CD4-positive, alpha-beta T cell (primary cell): ENCODE measurements at places on chromosomes 2 and 18. TPM values are rescaled to one million over a fixed set of nuclear protein-coding genes. Genes with fewer than 3 reads are reported as not detected.

GRCh38 chr2:13015532-13016320 lies 299.0 kb downstream of the TRIB2 start:
- no peak for DNase-seq

DNA sequence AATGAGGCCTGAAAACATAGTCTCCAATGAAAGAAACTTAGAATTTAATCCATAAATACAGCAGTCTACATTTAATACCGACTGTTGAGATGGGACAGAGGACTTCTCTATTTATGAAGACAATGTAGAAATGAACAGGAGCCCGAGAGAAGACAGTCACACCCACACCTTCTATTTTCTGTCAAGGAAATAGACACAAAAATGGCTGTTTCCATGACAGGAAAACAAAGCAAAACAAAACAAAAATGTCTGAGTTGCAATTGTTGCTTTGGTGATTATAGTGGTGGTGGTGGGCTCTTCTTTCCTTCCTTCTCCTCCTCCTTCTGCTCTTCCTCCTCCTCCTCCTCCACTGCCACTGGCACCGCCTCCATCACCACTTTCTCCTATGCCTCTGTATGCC lies 72.3 kb upstream of the CCDC68 start:
- DNase-seq: no peak

- no peak for DNase-seq
Observed at GRCh38 chr2:144849612-144850011, 329.7 kb upstream of the ZEB2 start.

DNA sequence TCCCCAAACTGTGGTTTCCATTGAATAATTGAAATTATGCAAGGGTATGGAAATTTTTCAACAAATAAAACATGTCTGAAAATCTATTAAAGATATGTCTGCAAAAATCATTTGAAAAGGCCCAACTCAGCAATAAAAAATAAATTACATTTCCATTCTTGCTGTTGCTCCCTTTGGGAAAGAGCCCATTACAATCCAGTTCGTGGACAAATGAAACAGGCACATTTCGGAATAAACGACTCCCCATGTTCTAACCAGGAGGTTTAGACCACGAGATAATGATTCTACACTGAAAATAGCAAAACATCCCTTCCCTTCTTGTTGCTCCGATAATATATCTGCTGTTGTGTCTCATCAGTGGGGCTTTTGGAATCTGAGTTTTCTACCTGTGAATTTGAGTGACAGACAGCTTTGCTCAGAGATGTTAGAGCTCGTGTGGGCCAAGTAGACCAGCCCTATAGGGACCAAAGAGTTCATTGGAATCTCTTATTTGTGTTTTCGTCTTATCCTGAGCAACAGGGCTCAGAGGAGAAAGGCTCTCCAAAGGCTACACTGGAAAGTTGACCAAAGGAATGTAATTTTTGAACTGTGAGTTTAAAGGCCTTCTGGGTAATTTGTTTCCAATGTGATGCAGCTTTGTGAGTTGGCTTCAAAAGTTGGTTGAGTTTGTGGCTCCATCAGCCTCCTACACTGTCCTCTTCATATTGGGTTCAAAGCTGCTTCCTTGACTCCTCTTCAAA lies 119.5 kb downstream of the ACTR3 start:
- DNase-seq: no peak

DNA sequence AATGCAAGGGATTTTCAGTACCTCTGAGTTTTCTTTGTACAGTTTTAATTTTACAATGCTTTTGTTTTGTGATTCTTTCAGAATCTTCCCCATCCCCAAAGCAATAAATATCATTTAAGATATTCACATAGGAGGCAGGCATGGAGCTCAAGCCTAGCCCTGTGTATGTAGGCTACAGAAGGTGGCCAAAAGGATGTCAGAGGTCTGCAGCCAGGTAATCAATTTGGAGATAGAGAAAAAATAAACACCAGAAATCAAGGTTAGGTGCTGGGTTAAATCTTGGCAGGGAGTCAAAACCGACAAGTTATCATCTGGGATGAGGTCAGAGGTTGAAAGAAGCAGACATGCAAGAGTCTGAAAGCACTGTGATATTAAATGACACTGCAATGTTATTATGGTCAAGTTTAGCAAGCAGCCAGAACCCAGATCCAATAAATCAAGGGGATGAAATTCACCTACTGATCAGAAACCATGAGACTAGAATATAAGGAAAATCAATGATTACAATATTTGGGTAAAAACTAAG lies 45.1 kb upstream of the LRP1B start:
- DNase-seq: no peak

DNA sequence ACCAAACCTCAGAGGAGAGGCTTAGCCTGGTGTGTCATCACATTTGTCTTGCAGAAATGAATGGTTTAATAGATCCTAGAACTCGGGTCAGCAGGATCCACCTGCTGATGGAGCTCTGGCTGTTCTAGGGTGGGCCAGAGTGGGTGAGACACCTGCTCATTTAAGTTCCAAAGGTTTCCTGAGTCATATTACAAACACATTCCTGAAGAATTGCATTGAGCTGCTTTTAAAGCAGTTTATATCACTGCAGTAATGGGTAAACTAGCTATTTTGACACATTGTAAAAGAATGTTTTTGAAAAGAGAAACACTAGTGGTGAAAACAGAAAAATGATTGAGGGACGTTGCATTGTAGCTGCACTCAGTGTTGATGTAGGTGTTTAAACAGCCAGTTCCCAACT lies 175.3 kb upstream of the TCF4 start:
- DNase-seq: no peak

GRCh38 chr18:75884728-75885127 lies 457.2 kb upstream of the SMIM21 start:
- DNase-seq: no peak

DNA sequence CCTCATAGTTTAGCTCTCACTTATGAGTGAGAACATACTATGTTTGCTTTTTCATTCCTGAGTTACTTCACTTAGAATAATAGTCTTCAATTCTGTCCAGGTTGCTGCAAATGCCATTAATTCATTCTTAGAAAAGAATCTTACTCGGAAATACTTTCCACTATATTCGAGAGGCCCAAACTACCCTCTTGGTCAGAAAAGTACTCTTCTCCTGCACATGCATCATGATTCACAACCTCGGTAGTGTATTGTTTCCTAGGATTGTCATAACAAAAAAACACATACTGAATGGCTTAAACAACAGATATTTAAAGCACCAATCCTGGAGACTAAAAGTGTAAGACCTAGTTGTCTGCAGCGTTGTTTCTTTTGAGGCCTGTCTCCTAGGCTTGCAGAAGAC lies 364.0 kb upstream of the SLC14A2 start:
- no peak for DNase-seq

DNA sequence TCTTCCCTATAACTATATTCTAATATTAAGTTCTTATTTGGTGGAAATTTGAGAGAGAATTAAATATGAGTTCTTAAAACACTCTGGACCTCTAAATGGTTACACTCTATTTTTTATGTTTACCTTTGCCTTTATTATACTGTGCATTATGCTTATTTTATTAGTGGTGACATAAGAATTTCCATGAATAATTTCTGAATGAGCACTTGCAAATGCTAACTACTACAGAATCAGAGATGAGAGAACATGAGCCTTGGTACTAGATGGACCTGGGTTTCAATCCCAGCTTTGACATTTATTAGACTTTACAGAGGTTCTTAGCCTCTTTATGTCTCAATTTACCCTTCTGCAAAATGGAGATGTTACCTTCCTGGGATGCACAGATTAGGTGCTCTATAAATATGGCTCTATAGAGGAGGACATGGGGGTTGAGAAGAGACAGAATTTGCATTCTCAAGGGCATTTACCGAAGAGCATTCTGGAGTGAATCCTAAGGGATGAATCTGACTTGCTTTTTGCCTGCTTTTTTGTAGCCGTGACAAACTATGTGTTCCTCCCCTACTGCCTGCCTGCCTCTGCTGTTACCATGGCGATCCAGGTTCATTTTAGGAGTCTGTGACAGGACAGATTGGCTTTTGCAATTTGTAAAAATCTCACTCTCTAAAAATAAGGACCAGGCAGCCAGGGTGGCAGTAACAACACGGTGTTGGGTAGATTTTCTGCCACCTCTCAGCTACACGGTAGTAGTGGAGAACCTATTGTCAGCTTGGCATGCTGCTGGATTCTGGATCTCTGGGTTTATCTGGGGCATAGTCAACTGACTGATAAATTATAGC lies 20.7 kb upstream of the CNRIP1 start:
- DNase-seq: no peak

DNA sequence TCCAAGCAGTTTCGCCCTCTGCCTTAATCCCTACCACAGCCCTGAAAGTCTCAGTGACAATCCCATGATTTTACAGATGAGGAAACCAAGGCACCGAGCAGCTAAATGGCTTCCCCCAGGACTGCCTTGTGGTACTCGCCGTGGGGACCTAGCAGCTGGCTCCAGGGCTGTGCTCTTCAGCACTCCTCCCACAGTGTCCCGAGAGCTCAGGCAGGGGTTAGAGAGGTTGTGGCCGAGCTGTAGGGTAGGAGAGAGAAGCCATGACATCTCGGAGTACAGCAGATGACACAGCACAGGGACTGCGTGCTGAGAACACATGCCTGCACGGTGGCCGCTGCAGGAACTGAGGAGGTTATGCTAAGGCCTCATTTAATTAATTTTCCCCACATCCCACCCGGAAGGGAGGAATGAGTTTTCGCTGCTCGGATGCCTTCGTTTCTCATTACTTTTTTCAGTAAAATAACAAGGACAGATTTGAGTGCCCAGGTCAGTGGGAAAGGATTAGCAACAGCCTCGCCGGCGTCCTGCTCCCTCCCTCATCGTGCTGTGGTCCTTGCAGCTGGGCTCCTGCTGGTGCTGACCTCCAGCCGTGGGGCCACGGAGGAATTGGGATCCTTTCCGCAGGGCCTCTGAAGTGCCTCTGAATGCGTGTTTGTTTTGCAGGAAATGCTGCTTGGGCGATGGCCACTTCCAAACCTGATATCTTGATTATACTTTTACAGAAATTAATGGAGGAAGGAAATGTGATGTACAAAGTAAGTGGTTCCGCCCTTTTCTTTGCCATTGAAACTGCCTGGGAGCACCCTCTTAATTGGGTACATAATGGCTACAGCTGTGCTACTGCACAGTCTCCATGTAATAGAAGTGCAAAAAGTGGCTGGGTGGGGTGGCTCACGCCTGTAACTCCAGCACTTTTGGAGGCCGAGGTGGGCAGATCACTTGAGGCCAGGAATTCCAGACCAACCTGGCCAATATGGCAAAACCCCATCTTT lies 61.2 kb downstream of the WDSUB1 start:
- no peak for DNase-seq

DNA sequence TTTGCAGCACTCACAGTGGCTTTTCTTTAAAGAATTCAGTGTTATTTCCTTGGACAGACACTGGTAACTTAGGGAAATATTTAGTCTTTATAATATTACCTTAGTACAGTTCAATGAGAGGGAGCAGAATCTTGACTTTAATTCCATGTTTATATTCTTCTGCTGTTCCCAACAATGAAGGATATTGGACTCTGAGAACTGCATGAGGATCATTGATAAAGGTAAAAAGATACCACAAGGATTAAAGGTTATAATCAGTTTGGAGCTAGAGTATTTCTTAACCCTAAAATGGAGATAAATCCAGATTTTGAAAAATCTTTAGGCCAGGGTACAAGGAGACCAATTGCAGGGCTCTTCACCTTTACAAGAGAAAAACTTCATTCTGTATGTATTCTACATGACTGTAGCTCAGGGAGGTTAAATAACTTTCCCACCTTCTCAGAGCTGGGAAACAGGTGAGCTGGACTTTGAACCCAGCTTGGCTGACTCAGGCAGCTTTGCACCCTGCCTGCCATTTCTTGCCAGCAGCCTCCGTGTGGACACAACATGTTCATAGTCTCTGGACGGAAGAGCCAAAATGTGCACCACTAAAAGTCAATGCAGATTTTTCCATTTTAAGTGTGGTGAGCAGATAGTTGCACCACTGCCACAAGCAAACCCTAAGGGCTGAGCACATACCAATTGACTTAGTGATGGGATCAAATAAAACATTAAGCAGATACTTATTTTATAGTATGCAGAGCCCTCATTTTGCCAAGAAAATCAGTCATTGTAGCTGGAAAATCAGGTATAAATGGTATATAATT lies 26.7 kb downstream of the UPP2 start:
- no peak for DNase-seq

DNA sequence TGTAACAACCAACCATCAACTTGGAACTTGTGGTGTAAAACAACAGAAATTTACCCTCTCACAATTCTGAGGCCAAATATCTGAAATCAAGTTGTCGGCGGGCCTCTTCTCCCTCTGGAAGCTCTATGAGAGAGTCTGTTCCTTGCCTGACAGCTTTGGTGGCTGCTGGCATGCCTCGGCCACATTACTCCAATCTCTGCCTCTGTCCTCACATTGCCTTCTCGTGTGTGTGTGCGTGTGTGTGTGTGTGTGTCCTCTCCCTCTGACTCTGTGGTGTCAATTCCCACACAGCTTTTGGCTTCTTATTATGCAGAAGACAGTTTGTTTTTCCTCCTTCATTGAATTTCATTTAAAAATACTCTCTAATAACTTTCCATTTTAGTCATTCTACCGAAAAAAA lies 50.4 kb downstream of the ZDBF2 start:
- no peak for DNase-seq

- no peak for DNase-seq
Observed at GRCh38 chr2:16773080-16773713, 107.6 kb upstream of the CYRIA start.

- DNase-seq: no peak
Observed at GRCh38 chr18:9993521-9994025, 79.8 kb downstream of the VAPA start.

GRCh38 chr2:2743164-2743571 lies 412.1 kb upstream of the MYT1L start:
- DNase-seq: no peak

DNA sequence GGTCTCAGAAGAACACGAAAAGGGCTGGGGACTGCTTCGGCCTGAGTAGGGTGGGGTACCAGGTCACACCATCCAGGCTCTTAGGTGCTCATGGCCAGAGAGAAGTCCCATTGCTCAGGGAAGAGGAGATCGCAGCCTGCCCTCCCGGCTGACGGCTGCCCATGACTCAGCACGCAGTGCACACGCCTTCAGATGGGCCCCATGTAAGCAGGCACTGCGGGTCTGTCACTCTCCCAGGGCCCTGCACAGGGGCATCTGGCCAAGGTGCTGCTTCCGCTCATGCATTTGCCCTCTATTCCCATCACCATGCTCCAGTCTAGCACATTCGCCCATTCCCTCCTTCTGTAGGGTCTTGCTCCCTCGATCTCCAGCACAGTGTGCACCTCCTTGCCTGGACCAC lies 34.7 kb downstream of the SFXN5 start:
- no peak for DNase-seq

- DNase-seq: no peak
Observed at GRCh38 chr18:31398191-31398590, 21.6 kb downstream of the DSG4 start.

- DNase-seq: no peak
Observed at GRCh38 chr2:67041051-67041450, 356.1 kb upstream of the ETAA1 start.

The FSIP2 gene
- 0.39 TPM for total RNA-seq

The ADD2 gene
- 6.4 TPM for total RNA-seq

The SH3RF3 gene
- total RNA-seq: 5.2 TPM

The RTTN gene
- total RNA-seq: 21.4 TPM

The KCNG2 gene
- not detected for total RNA-seq

The BOLL gene
- total RNA-seq: not detected

The DSG2 gene
- 0.14 TPM for total RNA-seq
